ENCODE measurements at places on chromosomes 5 and 9.

- no peak for ATAC-seq
These were observed 8.8 kb upstream of the CCL27 start for GRCh38 chr9:34671307-34671706.

- ATAC-seq: no peak
These were observed 139.2 kb upstream of the SLC30A5 start for GRCh38 chr5:68954618-68954910.

- ATAC-seq: no peak
These were observed 72.2 kb upstream of the BARHL1 start for GRCh38 chr9:132509928-132510874.

DNA sequence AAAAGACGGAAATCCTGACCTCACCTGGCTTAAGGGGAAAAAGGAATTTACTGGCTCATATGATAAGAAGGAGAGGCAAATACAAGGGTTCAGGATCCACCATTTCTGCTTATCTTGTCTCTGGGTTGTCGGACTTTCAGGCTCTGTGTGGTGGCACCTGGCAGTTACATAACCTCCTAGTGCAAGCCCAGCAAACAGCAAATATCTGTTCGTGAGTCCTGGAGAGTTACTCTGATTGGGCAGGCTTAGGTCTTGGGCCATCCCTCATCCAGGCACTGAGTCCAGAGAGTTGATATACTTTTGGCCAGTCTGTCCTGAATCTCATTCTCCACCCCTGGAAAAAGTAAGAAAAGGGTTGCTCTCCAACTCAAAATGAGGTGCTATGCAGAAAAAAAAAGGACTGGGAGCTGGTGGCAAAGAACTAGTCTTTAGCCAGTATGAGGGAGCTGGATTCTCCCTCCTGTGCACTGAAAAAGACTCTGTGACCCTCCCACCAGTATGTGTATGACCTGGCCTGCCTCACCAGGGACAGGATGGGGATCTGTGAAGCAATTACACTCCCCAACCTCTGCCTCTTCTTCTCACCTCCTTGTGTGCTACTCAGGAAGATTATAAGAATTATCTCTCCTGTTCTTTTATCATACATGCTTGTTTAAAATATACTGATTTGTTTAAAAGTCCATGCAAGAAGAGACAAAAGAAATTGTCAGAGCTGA lies 282.9 kb downstream of the ARHGAP26 start:
- no peak for ATAC-seq

- no peak for ATAC-seq
These were observed 47.9 kb downstream of the SLC36A1 start for GRCh38 chr5:151495320-151495719.

DNA sequence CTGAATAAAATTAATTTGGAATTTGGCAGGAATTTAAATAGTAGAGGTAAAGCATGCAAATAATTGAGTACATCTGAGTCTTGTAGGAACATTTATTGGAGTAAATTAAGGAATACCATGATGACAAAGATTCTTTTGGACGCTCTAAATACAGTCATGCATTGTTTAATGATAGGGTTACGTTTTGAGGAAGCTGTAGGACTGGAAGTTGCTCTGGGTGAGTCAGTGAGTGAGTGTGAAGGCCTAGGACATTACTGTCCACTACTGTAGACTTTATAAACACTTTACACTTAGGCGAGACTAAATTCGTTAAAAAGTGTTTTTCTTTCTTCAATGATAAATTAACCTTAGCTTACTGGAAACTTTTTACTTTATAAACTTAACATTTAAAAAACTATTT lies 113.0 kb downstream of the FAM170A start:
- ATAC-seq: no peak

- no peak for ATAC-seq
These were observed 97.7 kb upstream of the HCN1 start for GRCh38 chr5:45793638-45794532.
